ENCODE measurements at places on chromosomes 2 and 18.

- no peak for DNase-seq
Observed at GRCh38 chr2:71611247-71611646, 157.9 kb downstream of the DYSF start.

DNA sequence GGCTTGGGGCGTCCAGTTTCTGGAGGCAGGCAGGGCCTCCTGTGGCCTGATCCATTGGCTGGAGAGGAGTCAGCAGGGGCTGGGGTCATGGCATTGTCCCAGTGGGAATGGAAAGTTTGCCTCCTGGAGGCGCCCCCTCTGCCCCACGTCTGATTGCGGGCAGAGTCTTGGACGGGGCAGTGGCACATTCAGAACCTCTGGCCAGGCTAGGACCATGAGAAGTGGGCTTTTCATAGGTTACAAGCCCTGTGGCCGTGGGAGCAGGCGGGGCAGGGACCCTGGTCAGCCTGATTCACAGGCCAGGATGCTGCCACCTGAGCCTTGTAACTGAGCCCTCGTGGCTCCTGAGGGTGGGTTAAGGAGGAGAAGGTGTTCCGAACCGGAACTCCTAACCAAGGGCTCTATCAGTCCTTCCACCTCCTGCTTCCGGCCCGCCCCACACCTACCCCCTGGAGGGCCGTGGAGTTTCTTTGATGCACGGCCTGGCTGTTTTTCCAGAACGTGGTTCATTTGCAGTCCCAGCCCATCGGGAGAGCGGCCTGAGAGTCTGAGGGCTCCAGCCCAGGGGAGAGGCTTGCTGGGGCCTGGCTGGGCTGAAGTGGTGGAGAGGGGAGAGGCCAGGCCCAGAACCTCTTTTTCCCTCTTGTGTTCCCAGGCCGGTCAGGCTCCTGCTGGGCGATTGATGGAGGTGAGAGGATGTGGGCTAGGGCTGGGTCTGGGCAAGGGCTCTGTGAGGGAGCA lies 43.9 kb upstream of the PLB1 start:
- no peak for DNase-seq

DNA sequence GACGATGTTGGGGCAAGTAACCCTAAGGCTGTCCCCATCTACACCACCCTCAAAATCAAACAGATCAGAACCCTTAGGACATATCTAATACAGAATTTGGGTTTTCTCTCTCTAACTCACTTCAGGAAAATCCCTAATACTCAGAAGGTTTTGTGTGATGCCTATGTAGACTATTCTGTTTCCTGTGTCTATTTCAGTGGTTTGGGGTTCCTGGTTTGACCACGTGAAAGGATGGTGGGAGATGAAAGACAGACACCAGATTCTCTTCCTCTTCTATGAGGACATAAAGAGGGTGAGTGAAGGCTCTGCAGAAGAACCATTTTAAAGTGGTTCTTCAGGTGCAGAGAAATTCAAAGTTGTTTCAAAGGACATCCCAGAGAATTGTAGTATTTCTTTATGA lies 16.3 kb downstream of the SULT1C2 start:
- DNase-seq: no peak

DNA sequence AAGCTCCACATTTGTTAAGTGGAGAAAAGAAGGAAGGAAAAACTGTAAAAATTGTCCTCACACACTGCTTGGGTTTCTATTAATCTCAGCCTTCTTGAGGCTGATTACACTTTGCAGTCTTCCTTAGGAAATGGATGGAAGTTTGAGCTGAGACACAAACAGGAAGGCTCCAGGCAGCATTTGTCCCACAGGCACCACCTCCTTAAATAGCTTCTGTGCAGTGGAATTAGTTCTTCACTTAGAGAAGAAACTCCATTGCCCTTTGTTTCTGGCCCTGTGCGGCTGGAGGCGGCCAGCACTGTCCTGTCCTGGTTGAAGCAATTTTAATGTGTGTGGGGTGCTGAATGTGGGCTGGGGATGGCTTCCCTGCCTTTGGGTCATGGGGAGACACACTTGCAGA lies 44.3 kb downstream of the ARHGAP28 start:
- DNase-seq: no peak

DNA sequence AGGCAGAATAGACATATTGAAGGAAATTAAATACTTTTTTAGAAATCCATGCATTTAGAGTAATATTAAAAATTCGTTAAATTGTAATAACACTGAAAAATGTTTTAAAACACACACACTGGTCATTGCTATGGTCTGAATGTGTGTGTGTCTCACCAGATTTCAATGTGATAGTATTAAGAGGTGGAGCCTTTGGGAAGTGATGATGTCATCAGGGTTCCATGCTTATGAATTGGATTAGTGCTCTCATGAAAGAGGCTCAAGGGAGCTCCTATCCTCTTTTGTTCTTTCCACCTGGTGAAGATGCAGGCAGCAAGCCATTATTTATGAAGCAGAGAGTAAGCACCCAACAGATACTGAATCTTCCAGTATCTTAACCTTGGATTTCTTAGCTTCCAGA lies 441.8 kb downstream of the CDH2 start:
- DNase-seq: no peak

DNA sequence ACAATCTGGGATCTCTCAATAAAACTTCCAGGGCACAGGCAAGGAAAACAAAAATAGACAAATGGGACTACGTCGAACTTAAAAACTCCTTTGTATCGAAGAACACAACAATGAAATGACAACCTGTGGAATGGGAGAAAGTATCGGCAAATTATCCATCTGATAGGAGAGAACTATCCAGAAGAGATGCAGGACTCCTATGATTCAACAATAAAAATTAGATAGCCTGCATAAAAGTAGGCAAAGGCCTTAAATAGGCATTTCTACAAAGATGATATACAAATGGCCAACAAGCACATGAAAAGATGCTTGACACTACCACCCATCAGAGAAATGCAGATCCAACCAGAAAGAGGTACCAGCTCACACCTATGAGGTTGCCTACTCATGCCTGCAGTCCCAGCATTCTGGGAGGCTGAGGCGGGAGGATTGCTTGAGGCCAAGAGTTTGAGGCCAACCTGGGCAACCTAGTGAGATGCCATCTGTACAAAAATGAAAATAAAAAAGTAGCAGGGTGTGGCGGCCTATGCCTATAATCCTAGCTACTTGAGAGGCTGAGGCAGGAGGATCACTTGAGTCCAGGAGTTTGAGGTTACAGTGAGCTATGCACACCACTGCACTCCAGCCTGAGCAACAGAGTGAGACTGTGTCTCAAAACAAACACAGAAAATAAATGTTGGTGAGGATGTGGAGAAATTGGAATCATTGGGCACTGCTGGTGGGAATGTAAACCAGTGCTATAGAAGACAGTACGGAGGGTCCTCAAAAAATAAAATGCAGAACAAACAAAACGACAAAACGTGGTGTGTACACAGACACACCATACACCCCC lies 21.6 kb downstream of the TWIST2 start:
- no peak for DNase-seq

GRCh38 chr2:167626301-167626700 lies 621.1 kb downstream of the STK39 start:
- DNase-seq: no peak

DNA sequence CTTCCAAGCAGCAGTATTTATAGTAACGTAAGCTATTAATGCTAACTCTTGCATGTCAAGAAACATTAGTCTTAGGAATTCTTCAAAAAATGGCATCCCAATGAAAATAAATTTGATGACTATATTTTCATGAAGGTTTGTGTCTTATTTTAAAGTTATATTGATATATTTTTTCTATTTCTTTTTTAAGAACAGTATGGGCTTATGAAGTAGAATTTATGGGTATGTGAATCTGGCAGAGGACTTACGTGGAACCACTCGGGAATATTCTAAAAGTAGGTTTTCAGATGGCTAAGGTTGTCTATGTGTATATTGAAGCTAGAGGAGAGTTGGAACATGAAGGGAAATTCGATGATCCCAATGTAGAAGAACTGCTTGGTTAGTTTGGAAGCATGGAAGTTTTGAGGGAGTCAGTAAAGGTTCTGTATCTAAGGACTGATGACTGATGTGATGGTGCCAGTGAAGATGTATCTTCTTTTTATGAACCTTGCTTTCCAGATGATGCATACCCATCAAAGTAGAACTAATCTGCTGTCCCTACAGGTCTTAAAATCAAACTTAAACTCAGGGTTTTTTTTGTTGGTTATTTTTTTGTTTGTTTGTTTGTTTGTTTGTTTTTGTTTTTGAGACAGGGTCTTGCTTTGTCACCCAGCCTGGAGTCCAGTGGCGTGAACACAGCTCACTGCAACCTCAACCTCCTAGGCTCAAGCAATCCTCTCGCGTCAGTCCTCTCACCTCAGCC lies 39.5 kb downstream of the DDX1 start:
- DNase-seq: no peak

DNA sequence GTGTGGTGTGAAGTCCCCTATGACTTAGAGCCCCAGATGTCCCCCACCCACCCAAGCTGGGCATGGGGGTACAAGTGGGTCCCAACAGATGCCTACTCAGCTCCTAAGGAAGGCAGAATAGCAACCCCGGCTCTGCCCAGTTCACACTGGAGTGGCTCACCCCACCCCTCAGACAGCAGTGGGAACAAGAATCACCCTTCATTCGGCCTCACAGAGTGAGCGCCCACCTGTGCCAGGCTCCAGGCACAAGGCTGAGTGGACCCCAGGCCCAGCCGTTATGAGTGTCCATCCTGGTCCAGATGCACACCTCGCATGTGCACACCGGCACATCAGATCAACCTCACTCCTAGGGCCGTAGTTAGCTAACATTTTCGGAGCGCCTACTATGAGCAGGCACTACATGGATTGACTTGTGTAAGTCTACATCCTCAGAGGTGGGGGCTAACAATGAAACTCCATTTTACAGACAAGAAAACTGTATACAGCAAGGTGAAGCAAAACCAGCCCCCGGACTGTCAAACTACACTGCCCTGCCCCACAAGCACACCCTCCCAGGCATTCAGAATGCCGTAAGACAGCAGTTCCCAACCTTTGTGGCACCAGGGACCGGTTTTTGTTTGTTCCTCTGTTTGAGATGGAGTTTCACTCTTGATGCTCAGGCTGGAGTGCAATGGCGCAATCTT lies 2.8 kb upstream of the ASTL start:
- no peak for DNase-seq

GRCh38 chr2:119434664-119435063 lies 3.0 kb downstream of the TMEM37 start:
- no peak for DNase-seq

DNA sequence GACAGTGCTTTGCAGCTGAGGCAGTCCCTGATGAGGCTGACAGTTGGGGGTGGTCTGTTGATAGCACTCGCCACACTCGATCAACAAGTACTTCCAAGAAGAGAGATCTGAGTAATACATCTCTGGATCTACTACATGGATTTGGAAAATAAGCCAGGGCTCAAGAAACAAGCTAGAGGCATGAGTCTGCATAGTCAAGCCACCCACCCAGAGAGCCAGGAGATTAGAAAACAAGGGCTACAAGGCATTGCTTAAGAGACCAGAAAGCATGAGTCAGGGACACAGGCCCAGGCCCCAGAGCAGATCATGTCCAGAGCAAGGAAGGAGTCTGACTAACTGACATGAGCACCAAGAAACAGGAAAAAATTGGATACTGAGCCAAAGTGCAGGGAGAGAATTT lies 196.9 kb upstream of the CWC22 start:
- no peak for DNase-seq

GRCh38 chr2:172447811-172448493 lies 20.6 kb downstream of the ITGA6 start:
- DNase-seq: peak; percentile 9

- DNase-seq: peak; percentile 67
Observed at GRCh38 chr18:21489119-21489750, 111.3 kb downstream of the ESCO1 start.

GRCh38 chr2:108267101-108267500 lies 21.6 kb upstream of the SULT1C2 start:
- DNase-seq: peak; percentile 41

- DNase-seq: no peak
Observed at GRCh38 chr2:48383036-48383435, 146.9 kb upstream of the STON1 start.

- DNase-seq: no peak
Observed at GRCh38 chr2:126907671-126908070, 9.0 kb downstream of the TEX51 start.

GRCh38 chr2:147416099-147416498 lies 428.7 kb upstream of the ACVR2A start:
- peak; percentile 89 for DNase-seq

DNA sequence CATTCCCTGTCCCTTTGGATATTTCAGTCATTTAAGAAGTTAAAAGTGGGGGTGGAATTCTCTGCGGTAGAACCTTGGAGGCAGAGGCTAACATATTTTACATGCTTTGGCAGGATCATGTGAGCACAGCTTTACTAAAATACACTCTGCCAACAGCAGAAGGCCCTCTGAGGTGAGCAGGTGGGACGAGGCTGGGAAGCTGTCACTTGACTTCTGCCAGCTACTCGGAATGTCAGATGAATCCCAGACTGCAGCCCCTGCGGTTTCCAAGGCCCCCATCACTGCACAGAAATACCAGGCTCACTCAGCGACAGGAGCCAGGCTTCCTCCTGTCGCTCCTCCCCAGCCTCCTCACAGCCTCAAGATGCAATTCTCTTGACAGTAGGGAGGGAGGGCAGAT lies 220.9 kb upstream of the REV1 start:
- DNase-seq: no peak

GRCh38 chr2:41906338-41906725 lies 141.5 kb upstream of the PKDCC start:
- DNase-seq: no peak

- DNase-seq: peak; percentile 17
Observed at GRCh38 chr2:118044103-118044716, 30.3 kb upstream of the CCDC93 start.

DNA sequence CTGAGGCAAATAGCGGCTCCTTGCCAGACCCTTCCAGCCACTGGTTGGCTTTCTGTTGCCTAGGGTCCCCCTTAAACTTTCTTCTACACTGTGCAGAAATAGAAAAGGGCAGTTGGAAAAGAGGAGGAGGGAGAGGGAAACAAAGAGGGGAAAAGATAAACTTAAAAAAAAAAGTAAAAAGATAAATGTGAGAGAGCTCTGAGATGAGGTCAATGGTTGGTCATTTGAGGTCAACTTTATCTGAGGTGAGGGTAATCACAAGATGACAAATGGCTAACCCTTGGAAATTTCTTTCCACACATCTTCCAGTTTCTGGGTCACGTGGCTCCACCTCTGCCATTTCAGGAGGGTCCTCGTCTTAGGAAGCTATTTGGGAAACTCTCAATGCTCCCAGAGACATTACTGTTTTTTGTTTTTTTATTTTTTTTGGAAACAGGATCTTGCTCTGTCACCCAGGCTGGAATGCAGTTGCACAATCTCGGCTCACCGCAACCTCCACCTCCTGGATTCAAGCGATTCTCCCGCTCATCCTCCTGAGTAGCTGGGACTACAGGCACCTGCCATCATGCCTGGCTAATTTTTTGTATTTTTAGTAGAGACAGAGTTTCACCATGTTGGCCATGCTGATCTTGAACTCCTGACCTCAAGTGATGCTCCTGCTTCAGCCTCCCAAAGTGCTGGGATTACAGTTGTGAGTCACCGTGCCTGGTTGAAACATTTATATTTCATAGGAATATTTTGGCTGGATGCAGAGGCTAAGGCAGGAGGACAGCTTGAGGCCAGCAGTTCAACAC lies 199.9 kb downstream of the TGIF1 start:
- peak; percentile 67 for DNase-seq

DNA sequence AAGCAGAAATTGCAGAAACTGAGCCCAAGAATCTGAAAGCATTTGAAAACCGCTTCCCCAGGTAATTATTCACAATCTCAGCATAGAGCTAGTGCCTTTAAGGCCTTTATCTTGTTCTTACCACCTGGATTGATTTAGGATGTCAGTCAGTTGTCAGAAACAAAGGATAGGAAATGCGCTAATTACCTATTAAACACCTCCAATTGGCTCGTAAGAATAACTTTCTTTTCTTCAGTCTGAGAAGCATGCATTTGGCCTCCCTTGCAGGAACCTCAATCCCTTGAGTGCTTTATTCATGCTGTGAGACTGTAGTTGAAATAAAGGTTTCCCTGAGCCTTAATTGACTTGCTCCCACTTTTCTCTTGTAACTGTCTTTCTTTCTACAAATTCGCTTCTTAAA lies 400.3 kb upstream of the LRATD1 start:
- DNase-seq: no peak

Measured in PC-3 (cell line).